ENCODE measurements at places on chromosomes 7 and 10.

GRCh38 chr7:107386548-107387102, 83.2 kb upstream of the GPR22 start:
- no peak for DNase-seq

DNA sequence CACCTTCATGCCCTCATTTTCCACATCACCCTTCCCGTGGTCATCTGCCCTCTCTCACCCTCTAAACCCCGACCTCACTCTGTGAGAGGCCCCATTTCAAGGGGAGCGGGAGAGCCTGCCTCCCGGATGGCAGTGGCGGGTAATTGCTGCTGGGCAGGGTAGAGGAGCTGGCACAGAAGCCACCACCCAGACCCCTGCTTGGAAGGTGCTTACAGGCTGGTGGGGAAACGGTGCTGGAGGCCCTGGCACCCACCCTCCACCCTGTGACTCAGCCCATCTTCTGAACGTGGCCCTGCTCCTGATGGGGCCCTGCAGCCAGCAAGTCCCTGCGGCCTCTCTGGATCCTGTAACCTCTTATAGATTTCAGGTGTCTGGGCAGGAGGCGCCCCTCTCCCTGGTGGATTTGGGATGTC, 10.6 kb upstream of the PWWP2B start:
- no peak for DNase-seq

- DNase-seq = no peak
These were observed 44.6 kb downstream of the BMS1 start for GRCh38 chr10:42827201-42827600.

- DNase-seq = no peak
These were observed 210.5 kb upstream of the SHH start for GRCh38 chr7:156022483-156023459.

DNA sequence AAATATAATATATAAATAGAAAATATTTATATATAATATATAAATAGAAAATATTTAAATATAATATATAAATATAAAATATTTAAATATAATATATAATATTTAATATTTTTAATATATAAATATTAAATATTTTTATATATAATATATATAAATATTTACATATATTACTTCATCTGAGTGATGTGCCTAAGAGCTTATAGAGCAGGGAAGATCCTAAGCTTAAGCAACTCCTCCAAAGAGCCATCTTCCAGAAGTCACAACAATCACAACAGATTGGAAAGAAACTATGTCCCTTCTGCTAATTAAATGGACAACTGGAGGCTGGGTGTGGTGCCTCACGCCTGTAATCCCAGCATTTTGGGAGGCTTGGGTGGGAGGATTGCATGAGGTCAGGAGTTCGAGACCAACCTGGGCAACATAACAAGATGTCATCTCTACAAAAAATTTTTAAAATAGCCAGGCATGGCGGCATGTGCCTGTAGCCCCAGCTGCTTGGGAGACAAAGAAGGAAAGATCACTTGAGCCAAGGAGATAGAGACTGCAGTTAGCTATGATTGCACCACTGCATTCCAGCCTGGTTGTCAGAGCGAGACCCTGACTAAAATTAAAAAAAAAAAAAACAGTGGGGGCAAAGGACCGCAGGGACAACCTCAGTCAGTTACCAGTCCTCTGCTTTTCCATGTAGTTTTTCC, 198.7 kb downstream of the SKIDA1 start:
- no peak for DNase-seq

- peak; percentile 61 for DNase-seq
These were observed 154.8 kb upstream of the PRR15 start for GRCh38 chr7:29408841-29409243.

DNA sequence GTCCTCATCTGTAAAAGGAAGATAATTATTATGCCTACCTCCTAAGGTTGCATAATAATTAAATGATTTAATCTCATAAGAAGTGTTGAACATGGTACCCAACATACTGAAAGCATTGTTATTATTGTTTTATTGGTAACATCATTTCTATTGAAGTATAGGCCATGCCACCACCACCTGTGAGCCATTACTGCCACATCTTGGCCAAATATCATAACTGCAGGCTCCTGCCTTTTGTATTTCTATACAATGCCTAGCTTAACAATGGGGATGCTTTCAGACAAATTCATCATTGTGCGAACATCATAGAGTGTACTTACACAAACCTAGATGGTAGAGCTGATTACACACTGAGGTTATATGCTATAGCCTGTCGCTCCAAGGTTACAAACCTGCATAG, 61.1 kb upstream of the NPSR1 start:
- peak; percentile 7 for DNase-seq

- DNase-seq = no peak
These were observed 1236.6 kb downstream of the GATA3 start for GRCh38 chr10:9291081-9291480.

DNA sequence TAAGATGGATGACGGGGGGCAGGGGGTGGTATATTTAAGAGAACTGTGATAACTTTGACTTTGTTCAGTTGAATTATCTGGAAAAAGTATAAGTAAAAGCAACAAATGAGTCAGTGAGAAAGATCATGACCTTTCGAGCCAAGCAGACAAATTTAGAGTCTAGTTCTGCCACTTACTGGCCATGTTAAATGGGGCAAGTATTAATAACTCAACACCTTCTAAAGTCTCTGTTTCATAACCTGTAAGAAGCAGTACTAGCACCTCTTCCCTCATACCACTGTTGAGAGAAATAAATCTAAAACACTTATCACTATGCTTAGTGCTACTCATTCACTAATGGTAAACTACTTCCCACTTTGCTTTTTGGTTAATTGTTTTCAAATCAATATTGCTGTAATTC, 604.4 kb upstream of the LRRN3 start:
- DNase-seq = no peak

DNA sequence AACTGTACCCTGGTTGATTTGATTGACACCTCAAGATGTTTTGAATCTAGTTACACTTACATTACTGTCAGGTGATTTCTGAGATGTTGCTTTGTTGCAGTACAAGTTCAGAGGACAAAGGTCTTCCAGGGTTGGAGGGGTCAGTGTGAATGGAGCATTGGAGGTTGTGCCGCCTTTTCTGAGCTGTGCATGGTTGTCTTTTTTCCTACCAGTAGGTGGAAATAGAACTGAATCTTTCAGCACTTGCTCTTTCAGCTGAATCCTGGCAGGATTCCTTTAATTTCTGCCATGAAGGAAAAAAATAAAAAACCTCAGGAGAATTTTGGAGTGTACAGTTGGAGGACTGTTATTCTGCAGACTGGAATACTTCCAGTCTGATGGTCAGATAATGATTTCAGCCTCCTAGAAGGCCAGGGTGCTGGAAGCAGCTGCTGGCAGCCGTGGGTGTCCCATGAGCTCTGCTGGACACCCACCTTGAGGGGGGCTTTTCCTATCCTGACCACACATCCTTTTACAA, 82.7 kb downstream of the PLCE1 start:
- peak; percentile 46 for DNase-seq

DNA sequence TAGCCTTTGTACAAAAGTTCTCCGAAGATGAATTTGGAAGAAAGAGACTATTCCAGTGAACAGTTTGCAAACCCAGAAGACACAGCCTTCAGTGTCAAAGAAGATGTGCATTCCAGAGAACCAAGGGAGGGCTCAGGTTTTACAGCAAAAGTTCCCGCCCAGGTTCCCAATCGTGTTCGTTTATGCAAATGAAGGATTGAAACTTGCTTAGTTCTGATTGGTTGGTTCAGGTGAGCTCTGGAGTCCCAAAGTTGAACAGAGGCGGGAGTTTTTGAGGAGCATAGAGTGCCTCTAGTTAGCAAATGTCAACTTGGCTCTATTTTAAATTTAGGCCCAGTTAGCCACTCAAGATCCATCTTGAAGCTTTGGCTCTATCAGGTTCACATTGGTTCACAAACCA, 51.3 kb downstream of the TMEM270 start:
- DNase-seq = no peak

DNA sequence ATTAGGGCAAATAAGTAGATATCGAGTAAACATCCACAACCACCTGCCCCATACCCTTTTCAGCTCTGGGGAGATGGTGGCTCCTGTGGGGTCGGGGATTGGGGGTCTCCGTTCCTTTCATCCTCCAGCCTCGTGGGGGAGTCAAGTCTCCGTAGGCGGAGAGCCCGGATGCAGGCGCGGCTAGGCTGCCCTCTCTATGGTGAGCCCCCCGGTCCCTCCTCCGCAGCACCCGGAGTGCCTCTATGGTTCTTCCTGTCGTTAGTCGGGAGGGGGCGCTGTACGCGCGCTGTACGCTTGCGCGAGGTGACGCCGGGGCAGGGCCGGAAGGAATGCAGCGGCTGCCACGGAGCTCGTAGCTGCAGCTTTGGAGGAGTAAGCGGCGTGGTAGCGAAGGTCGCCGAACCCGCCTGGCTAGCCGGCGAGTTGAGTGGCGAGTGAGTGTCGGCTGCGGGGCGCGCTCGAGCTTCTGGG, 14.8 kb upstream of the MMD2 start:
- DNase-seq = peak; percentile 84

DNA sequence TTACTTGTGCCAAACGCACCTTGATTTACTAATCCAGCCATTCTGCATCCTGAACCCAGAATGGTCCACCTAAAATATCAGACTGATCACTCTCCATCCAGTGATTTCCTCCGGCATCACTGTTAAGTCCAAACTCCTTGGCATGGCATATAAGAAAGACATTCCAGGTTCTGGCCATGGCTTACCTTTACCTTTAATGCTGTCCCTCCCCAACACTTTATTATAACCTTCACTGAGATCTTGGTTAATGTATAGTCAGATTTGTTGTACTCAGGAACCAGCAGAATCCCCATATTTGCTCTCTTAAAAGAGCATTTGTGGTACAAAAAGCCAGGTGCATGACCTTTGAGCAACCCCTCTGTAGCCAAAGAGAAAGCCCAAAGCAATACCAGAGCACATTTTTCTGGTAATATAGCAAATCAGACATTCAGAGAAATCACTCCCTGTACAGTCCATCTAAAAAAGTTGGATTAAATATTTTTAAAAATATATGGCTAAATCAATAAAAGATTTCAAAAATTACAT, 10.2 kb downstream of the UMAD1 start:
- no peak for DNase-seq

- DNase-seq = no peak
These were observed 151.4 kb upstream of the PRPS1L1 start for GRCh38 chr7:18179093-18179492.

DNA sequence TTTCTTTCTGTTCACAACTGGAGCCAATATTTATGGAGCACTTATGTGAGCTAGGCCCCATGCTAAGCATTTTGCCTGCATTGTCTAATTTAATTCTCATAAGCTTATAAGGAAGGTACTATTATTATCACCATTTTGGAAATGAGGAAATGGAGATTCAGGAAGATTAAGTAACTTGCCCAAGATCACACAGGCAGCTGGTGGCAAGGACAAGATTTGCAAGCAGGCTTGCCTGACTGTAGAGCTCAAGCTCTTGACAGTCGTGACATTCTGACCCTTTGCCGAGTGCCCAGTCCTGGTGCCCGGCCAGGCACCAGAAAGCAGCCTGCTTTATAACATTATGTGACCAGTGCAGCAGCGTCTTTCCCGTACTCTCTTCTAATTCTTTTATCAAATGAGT, 38.2 kb downstream of the WNT2 start:
- DNase-seq = no peak

GRCh38 chr7:128188396-128189230, 52.5 kb upstream of the LEP start:
- DNase-seq = no peak

DNA sequence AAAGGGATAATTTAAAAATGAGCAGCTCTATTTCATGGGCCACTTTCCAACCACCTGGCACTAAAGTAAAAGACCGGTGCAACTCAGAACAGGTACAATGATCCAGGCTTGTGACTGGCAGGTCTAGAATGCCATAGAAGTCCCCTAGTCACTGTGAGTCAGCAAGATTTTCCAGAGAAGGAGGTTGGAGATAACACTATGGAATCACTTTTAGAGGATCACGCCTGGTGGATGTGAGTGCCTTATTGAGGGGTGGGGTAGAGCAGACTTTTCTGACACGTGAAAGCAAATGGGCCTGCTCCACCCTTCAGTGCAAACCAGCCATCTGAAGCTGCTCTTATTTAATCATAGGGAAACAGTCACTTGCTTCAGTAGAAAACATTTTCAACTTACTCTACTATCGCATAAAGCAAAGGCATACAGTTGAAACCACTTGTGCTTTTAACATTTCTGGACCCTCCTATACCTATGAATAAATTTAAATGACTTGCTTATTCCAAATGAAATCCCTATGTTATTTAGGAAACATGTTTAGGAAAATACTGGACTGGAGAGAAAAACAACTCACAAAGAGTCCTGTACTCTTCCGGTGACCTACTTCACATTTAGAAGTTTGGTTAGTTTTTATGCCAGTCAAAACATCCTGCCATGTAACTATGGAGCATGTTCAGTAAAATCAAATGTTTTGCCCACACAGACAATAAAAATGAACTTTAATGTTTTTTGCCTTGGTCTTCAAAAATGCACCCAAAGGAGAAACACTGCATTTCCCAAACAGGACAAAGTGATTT, 21.5 kb upstream of the AKR1C1 start:
- peak; percentile 18 for DNase-seq

DNA sequence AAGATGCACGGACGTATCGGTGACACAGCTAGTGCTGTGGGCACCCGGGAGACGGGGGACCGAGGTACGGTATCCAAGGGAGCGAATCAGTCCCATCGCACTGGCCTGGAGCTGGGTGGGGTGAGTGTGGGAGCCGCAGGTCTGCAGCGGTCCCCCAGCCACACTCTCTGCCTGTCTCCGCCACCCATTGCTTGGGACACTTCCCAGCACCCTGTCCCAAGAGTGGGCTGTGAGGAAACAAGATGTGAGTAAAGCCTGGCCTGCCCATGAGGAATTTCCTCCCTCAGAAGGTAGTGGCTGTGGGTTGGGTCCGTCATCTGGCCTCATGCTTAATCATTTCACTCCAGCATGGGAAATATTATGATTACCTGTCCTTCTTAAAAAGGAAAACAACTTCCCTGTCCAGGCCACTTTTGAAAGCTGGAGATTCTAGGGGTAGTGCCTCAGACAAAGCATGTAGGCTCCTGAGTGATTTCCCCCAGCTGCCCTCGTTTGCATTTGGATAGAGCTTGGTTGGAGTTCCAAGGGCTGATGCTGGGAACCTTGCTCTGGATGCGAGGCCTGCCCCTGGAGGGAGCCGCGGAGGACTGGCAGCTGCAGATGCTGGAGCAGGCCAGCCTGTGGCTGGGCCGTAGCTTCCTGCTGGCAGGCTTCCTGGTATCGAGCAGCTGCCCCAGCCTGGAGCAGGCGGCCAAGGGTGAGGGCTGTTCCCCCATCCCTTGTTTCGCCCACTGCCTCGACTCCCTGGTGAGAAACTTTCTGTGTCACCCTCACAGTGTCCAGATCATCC, 6.2 kb upstream of the ACTR3C start:
- DNase-seq = no peak

DNA sequence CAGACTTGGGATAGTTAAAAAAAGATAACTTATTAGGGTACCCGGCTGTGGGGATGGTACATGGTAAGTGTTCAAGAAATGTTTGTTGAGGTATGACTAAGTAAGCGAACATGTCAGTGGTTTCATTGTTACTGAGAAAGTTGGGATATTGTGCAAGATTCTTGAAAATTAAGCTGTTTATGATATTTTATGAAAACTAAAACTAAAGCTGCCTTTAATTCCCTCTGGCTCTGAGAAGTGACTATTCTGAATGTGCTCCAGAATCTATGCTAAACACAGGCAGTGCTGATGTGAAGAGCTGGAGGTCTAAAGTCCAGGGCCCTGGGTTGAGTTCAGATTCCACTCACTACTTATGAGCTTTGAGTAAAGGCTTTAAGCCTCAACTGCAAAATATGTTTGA, 72.9 kb downstream of the AOAH start:
- peak; percentile 93 for DNase-seq

GRCh38 chr7:54712820-54713219, 46.2 kb downstream of the SEC61G start:
- DNase-seq = no peak

Measured in iris pigment epithelial cell (primary cell).